RCC 7860 (cell line): ENCODE measurements at places on chromosomes 5 and 9.

DNA sequence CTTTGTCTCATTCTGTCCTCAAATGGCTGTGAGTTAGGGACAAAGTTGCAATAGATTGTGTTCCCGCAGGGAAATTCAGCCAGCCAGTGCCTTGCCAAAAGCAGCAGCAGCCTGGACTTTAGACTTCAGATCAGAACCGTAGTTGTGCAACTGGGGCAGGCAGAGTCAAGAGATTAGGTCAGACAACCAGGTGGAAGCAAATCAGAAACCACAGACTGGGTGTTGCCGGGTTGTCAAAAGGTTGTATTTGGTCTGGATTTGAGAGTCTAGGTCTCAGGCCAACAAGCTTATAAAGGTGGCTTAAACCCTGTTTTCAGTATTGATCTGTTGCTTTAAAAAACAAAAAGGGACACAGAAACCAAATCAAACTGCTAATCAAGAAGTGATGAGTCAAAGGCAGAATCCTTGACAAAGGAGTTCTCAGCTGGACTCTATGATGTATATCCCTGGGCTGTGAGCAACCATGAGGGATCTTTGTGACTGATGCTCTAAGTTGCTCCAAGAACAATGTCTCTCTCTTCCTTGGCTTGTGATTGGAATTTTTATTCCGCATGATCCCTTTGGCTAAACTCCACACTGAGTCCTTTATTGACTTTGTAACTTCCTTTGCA is 20.9 kb downstream of the RFK start:
- peak; percentile 41 for DNase-seq

DNA sequence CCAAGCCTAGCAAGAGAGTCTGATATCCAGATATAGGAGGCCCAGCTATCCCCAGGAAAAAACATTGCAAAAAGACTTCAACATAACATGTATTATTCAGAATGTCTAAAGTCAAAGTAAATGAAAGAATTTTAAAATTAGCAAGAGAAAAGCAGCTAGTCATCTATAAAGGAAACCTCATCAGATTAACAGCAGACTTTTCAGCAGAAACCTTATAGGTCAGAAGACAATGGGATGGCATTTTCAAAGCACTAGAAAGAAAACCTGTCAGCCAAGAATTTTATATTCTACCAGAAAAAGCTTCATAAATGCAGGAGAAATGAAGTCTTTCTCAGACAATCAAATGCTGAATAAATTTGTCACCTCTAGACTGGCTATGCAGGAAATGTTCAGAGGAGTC is 9.9 kb downstream of the OR1L3 start:
- no peak for DNase-seq

GRCh38 chr9:111974092-111974681 is 77.6 kb downstream of the UGCG start:
- peak; percentile 67 for DNase-seq

GRCh38 chr5:160377651-160378050 is 7.2 kb upstream of the C1QTNF2 start:
- no peak for DNase-seq

DNA sequence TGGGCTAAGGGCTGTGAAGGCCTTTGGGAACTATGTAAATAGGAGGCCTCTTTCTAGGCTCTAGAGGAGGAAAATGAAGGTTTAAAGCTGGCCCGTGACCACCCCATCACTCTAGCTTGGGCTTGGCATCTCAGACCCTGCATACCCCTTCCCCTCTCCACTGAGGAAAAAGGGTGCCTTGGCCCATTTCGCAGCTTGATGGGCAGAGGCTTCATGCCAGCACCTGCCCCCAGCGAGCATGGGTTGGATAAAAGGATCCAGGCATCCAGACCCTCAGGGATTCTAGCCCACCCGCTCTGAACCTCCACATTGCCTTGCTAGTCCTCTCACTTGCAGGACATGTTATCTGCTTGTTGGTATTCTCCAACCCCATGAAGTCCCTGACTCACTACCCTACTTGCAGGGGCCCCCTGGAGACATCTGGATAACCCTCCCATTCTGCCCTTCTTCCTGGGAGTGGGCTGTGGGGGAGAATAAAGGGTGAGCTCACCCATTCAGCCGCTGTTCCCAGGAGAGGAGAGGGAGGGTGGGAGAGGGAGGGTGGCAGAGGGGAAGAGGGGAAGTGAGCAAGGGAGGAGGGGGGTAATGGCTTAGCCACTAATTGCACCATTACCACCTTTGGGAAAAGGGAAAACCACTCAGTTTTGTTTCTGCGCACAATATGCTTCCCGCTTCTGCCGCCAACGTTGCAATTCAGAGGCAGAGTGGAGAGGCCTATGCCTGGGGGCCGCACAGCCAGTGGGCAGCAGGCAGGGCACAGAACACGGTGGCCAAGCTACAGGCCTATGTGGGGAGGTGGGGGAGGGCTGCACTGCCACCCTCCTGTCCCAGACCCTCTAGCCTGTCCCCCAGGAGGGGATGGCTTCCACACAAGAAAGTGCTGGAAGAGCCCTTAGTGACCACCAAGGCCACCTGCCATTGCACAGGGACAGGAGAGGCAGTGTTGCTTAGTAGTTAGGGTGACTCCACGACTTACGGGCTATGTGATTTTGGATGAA is 2.1 kb upstream of the CAMK2A start:
- no peak for DNase-seq

GRCh38 chr5:119010206-119010605 is 21.9 kb upstream of the DTWD2 start:
- no peak for DNase-seq

DNA sequence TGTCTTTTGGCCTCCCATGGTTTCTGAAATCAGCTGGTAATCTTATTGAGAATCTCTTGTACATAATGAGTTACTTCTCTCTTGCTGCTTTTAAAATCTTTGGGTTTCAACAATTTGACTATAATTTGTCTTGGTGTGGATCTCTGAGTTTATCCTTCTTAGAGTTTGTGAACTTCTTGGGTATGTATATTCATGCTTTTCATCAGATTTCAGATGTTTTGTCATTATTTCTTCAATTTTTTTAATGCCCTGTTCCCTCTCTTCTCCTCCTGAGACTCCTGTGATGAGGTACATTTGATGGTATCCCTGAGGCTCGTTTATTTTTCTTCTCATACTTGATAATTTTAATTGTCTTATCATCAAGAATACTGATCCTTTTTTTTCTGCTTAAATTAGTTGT is 2.2 kb upstream of the CCL21 start:
- DNase-seq: no peak

- DNase-seq: no peak
Measured at GRCh38 chr9:117403848-117404247, 11.0 kb downstream of the ASTN2 start.

DNA sequence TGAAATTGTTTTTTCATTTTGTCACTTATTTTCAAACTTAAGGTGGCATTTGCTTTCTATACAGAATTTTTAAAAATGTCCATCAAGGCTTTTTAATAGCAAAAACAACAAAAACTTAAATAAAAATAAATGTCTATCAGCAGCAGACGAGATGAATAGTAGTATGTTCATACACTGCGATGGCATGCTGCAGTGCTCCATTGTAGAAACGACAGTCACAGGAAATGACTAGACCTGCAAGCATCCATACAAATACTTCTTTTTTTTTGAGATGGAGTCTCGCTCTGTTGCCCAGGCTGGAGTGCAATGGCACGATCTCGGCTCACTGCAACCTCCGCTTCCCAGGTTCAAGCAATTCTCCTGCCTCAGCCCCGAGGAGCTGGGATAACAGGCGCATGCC is 41.4 kb downstream of the COL23A1 start:
- DNase-seq: peak; percentile 23
